ENCODE measurements at places on chromosomes 6 and 20.
A peak's percentile ranks its signal among the peaks of the same experiment; 100 is the strongest.

- DNase-seq = peak; percentile 88
Observed at GRCh38 chr6:41734666-41735426, 562 bp downstream of the TFEB start.

- no peak for DNase-seq
Observed at GRCh38 chr6:147823936-147824335, 315.4 kb downstream of the SAMD5 start.

DNA sequence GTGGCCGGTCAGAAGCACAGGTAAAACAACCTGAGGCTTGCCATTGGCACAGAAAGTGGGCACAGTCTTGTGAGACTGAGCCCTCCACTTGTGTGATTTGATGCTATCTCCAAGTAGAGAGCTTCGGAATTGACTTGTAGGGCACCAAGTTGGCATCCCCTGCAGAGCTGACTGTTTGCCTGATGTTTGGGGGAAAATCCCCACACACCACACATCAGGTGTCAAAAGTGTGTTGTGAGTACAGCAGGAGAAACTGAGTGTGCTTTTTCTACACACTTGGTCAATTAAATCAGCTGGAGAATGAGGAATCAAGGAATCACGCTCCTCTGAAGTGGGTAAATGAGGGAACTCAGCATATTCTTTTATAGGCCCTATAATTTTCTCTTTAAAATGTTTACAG, 989 bp downstream of the SERINC3 start:
- DNase-seq = no peak

- no peak for DNase-seq
Observed at GRCh38 chr6:9943986-9944385, 470.9 kb downstream of the TFAP2A start.

DNA sequence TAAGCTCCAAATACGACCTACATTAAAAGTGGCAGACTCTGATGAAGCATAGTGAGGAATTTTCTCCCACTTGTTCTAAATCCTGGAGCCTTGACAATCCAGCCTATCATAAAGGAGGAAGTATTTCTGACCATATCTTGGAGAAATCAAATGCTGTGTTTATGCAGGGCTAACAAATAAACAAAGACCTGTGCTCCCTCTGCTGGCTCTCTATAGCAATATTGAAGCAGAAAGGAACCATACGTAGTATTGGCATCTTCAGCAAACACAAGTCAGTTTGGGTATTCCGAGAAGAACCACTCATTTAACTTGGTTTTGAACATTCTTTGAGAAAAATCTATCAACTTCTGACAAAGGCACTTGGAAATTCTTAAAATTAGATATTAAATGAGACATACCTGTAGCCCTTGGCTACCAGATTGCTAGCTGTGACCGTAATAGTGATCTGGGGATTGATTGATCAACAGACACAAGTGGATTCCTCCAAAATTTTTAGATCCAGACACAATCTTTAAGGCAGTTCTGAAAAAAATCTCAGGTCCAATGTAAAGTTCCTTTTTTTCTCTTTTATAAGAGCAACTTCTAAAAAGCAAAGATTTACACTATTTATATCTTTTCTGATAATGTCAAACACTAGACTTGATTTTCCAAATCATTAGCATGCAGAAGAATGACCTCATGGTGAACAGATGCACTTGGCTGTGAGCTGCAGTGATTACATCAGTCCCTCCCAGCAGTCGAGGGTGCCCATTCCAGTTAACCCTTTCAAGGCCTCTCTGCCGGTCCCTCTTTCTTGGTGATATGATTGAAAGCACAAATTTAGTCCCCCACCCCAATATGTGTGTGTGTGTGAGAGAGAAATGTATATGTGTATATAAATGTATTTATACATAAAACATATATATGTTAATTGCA, 40.2 kb downstream of the INSM1 start:
- DNase-seq = peak; percentile 72

DNA sequence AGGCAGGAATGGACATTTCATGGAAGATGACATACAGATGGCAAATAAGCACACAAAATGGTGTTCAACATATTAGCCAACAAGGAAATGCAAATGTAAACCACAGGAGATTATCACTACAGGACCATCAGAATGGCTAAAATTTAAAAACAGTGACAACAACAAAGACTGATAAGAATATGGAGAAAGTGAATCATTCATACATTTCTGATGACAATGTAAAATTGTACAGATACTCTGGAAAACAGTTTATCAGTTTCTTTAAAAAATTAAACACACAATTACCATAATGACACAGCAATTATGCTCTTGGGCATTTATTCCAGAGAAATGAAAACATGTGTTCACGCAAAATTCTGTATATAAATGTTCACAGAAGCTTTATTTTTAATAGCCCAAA, 105.8 kb upstream of the RUNX2 start:
- no peak for DNase-seq

DNA sequence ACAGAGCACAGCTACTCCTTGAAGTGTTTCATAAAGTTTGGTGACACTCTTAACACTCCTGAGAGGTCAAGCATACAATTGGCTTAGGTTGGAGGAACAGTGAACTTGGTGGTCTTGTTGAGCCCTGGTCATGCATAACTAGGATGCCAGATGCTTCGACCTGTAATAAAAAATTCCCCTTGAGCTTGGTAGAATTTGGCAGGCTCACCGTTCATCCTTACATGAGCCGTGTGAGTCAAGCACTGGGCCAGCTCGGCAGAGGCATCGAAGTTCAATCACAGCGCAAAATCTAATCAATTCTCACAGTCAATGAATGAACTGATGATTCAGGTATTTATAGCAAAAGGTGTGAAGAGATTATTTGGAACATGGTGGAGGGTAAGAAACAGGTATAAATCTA, 33.7 kb downstream of the CYP24A1 start:
- DNase-seq = no peak

- DNase-seq = no peak
Observed at GRCh38 chr20:8807480-8808201, 261.2 kb upstream of the PLCB4 start.

DNA sequence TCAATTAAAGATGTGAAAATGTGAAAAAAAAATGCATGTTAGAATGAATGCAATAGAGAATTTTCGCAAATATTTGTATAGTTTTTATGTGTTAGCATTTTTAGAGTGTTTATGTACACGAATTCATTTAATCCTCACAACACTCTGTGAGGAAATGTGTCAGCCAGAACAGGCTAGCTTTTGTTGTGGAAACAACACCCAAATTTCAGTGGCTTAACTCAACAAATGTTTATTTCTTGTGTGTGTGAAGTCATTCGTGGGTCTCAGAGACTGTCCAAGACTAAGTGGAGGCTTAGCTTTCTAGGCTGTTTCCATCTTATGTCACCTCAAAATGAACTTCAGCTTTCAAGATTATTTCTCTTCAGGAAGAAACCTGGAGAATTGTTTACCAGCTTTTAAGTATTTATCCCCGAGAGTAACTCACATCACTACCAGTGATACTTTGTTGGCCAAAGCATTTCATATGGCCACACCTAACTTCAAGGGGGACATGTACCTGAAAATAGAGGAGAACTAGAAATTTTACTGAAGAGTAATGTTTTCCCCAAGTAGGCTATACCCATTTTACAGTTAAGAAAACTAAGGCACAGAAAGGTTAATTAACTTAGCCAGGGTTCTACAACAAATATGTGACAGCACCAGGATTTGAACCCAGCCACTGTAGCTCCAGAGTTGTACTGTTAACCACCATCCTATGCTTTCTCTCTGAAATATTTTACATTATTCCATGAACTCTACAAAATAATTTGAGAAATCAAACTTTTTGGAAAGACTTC, 306.1 kb downstream of the QKI start:
- no peak for DNase-seq

DNA sequence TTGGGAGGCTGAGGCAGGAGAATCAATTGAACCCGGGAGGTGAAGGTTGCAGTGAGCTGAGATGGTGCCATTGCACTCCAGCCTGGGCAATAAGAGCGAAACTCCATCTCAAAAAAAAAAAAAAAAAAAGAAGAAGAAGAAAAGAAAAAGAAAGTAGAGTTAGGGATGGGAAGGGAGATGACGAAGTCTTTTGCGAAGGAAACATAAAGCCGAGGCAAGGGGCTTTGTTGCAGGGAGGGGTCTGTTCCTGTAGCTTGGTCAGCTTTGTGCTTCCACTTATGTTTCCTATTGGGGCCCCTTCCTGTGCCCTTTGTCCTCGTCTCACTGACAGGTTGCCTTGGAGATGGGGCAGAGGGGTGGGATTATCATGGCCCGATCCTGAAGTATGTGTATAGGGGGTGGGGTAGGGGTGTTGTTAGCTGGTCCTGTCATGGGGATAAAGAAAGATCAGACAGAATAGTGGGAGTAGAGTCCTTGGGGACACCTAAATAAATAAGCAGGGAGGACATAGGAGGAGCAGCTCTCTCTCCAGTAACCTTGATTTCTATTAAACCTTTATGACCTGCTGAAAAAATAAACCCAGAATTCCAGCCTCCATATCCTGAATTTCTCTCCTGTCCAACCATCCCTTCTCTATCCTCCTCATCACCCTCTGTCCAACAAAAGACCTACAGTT, 1.1 kb upstream of the CLIC1 start:
- DNase-seq = no peak

- no peak for DNase-seq
Observed at GRCh38 chr6:24702720-24703282, 16.2 kb downstream of the C6orf62 start.

Measured in hippocampal formation (tissue), 2 donors.